ENCODE measurements at places on chromosomes 4 and X.

- DNase-seq, result no peak
Measured at GRCh38 chr4:37717576-37717975, 31.4 kb upstream of the RELL1 start.

- DNase-seq, result no peak
Measured at GRCh38 chrX:30653415-30654131, at the start of gene GK. TSS of gene GK (plus strand) at chrX:30653423. CDS start at chrX:30653538, 115 bp downstream.

- DNase-seq, result no peak
Measured at GRCh38 chr4:122854447-122855352, 28.1 kb downstream of the FGF2 start.

- no peak for DNase-seq
Measured at GRCh38 chrX:49155243-49155899, 7.2 kb upstream of the MAGIX start.

DNA sequence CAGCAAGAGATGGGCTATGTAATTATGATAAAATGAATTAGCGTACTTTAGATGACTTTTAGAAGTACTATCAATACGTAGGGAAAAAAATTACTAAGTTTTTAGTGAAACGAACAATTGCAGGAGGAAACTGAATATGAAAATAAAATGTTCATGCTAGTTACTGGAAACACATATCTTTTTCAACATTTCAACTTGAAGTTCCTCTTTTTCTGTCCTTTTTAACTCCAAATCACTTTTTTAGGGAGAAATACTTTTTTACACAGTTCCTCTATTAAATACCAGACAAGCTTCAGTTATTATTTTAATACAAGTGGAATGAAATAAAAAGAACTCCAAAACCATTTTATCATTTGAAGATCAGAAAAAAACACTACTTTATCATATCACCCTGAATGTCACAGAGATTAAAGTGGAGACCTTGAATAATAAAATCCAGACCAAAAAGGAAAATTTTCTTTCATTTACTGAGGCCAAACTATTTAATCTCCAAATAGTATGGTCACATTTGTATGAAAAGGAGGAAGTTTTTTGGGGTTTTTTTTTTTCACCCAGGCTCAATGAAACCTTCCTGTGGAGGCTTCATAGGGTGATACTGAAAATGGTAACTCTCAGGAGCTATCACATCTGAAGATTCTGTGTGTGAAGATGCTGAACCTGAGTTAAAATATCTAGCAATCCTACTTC is 306.2 kb downstream of the INPP4B start:
- no peak for DNase-seq

DNA sequence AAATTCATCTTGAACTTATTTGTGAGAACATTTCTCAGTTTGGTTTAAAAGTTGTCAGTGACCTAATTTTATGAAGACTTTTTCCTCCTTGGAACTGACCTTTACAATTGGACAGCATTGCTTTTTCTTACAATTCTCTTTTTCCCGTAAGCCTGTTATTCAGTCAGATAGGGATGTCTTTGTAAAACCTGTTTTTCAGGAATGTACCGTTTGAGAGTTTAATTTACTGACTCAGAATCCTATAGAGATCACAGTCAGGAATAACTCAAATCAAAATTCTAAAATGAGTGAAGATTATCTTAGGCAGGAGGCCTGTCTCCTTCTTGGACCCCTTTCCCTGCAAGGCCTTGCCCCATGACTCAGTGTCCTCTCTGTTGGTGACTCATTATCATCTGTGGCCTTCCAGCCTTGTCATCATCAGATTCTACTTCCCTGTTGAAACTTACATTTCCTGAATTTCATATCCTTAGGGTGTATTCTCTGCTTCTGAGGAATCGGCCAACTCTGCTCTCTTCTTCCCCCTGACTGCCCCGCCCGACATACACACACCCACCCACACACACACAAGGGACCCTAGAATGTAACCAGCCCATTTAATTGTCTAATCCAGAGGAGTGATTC is 99.8 kb downstream of the ARHGAP10 start:
- no peak for DNase-seq

- no peak for DNase-seq
Measured at GRCh38 chr4:183596067-183596757, 62.8 kb downstream of the RWDD4 start.

- DNase-seq, result no peak
Measured at GRCh38 chrX:76253432-76253831, 80.6 kb downstream of the PBDC1 start.

GRCh38 chr4:172356016-172356415 is 542.8 kb downstream of the GALNTL6 start:
- DNase-seq, result no peak
